ENCODE measurements at places on chromosomes 3 and 15.

DNA sequence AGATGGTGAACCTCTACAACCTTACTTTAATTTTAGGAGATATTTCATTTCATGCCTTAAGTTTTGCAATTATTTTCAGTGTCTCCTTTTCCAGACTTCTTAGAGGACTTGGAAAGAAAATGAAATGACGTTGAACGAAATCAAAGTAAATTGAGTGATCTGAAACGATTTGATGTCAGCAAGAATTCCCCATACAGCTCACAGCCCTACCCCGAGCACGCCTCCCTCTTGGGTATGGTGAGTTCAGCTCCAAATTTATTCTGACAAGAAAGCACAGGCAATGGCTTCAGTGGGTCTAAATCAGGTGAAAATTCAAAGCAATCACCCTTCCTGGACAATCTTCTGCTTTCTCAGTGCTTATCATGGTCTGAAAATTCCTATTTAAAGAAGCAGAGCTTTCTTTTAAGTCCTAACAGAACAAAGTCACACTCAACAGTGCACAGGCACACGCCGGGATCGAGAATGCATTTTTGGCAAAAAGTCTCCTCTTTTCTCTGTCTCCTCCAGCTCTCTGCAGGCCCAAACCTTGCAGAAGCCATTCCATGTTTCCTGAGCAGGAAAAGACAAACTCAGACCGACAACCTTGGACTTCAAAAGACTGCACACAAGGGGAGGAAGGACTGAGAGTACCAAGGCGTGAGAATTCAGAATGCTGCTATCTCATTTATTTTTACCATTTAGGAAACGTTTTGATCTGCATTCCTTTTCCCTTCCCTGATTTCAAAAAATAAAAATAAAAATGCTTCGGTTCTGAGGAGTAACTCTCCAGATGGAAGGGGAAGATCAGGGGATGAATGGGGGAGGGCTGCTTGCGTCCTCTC lies 72.0 kb downstream of the CCNL1 start:
- no peak for DNase-seq

- DNase-seq = no peak
Measured at GRCh38 chr3:33105341-33105948, 8.4 kb upstream of the CRTAP start.

DNA sequence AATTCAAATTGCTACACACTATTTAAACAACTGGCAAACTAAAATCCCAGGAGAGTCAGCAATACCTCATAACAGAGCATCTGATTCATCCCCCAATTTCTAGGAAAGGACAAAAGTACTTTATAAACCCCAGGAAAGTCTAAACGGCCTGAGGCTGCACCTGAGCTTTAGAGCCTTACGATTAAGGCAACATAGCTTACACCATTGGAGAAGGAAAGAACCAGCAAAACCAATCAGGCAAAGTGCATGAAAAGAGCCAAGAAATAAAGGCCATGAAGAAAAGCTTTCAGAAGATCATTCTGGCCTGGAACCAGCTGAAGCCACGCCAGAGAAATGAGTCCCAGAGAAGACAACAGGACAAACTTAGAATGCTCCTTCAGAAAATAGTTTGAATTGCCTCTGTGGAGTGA lies 48.1 kb downstream of the PTPN9 start:
- DNase-seq = no peak

DNA sequence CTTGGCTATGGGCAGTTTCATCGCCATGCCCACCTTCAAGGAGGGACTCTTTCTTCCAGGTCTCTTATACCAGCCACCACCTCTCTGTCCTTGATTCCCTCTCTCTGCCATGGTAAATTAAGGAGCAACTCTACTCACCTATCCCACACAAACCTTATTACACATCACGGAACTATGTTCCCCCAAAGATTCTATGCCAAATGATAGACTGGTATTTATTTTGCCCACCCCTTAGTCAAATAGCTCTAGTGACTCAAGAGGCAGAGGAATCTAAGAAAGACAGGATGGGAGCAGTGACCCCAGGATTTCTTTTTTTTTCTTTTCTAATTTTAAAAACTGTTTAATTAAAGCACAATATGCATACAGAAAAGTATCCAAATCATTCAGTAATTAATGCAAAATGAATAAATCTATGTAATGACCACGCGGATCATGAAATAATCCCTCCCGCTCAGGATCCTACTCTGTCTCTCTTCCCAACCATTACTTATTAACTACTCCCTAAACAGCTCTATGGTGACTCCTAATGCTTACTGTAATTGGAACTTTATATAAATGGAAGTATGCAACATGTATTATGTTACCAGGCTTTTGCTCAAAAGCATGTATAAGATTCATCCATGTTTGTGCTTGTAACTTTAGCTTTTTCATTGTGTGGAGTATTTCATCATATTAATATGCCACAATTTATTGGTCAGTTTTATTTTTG lies 410.8 kb upstream of the RASGRP1 start:
- no peak for DNase-seq

DNA sequence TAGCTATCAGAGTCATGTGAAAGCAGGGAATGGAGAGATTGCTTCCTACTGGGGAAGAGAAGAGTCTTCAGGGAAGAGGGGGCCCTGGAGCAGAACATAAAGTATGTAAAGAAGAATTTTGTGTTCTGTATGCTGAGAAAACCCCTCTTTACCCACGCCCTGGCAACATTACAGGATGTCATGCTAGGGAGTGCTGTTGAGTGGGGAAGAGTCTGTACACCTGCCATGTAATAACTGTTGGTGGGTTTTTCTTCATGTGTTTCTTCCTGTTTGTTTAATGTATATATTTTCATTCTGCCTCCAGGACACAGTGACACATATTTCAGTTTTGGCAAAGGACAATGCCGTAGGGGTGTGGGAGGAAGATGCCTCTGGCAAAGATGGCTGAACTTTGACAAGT lies 122.8 kb upstream of the LPP start:
- no peak for DNase-seq

GRCh38 chr15:92596623-92597022 lies 59.0 kb downstream of the FAM174B start:
- DNase-seq = no peak

- no peak for DNase-seq
Measured at GRCh38 chr3:129775870-129776269, 117.6 kb downstream of the TMCC1 start.

DNA sequence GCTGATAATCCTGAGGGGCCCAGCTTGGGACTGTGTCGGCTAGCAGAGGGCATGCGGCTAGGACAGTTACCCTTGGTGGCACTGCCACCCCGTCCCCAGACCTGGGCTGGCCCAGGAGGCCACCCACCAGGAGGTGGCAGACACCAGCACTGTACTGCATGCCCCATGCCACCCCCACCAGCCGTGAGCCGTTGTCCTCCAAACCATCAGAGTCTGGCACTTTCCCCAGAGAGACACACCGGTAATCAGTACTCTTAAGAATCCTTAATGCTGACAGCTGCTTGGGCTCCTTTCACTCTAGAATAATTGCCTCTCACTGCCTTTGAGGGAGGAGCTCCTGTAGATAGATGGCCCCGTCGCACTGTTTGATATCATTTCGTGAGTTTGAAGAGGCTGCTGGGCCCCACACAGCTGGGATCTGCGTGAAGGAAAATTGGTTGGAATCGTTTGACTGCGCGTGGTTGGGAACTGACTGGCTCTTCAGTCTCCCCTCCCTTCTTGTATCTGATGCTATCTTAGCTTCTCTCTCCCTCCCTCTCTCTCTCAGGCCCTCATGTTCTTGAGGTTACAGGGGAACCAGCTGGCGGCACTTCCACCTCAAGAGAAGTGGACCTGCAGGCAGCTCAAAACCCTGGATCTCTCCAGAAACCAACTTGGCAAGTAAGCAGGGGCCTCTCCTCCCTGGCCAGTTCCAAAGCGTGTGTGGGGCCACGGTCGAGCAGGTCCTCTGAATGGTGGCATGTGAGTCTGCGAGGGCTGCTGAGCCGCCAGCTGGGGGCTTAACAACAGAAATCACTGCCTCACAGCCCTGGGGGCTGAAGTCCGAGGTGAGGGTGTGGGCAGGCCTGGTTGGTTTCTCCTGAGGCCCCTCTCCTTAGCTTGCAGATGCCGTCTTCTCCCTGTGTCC lies 94.9 kb downstream of the LRRK1 start:
- no peak for DNase-seq

DNA sequence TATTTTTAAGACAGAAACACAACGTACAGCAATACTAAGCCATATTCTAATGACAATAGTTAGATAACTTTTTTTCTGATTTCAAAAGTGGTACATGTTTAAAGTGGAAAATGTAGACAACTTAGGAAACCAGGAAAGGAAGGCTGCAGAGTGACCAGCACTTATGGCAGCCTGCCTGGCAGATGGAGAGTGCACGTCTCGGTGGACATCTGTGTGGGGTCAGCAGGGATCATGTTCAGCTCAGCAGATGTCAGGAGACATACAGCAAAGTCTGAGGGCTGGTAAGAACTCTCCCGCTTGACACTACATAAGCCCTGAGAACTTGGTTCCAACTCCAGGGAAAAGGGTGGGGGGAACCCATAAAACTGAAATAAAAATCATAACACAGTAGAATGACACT lies 128.6 kb upstream of the ADPGK start:
- no peak for DNase-seq

GRCh38 chr15:100277087-100277855 lies 64.5 kb downstream of the ADAMTS17 start:
- peak; percentile 3 for DNase-seq

GRCh38 chr3:127568586-127568985 lies 21.9 kb downstream of the TPRA1 start:
- DNase-seq = no peak

- no peak for DNase-seq
Measured at GRCh38 chr3:163533381-163533780, 1544.9 kb downstream of the SI start.

DNA sequence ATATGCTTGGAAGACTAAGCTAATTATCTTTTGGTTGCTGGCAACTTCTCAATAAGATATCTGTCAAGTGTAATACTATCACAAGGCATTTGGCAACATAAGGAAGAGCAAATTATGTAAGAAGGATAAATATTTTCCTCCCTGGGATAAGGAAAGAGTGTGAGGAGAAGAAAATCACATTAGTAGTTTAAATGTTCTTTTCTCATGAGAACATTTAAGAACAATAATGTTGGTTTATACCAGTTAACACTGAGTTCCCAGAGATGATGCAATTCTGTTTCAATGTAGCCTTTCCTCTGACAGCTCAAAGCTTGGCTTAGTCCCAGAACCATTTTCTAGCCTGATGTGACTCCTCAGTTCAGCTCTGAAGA lies 66.1 kb upstream of the NPHP3 start:
- DNase-seq = no peak

GRCh38 chr15:74857082-74857655 lies 14.2 kb upstream of the ULK3 start:
- no peak for DNase-seq

GRCh38 chr3:52036829-52037228 lies 19.5 kb downstream of the DUSP7 start:
- no peak for DNase-seq

DNA sequence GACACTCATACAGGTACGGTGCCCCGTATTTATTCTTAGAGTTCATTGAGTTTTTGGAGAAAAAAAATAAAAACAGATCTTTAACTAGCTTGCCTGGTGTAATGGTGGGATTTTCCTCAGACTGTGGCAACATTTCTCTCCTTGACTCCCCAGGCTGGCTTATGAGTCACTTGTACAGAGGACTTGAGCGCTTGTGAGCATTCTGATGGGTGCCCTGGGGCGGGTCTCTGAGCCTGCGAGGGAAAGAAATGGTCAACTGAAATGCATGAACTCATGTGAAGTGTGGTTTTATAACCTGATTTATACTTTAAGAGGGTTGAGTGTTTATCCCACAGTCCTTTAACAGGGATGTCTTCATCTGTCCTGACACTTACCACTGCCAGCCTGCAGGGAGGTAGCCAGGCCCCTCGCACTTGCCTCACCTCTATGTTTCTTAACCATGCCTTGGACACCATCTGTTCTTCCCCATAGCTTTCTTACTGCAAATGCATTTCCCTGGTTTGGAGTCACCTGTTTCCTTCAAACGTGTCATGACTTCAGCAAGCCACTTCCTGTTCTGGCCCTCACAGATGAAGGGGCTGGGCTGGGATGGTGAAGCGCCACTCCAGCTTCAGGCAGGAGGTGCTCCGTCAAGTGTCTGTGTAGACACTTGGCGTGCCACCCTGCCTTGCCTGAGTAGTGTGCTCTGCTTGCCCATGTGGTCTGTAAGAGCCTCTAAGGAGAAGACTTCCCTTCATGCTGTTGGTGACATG lies 118.7 kb downstream of the PDE8A start:
- DNase-seq = no peak

GRCh38 chr3:126568776-126569342 lies 10.1 kb upstream of the C3orf22 start:
- no peak for DNase-seq

DNA sequence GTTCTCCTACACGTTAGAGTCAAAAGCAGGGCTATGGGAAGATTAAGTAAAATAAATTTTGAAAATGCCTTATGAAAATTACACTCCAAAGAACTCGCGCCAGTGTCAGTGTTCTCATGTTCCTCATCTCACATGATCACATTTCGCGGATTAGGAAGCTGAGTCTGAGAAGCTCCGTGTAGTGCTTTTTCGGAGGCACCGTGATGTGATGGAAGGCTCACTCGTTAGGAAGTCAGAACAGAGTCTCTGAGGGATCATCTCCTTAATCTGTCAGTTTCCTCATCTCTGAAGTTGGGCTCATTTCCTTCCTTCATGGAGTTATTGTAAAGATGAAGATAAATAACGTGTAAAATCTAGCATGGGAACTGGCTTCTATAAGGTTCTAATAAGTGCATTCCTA lies 3.2 kb downstream of the ADIPOQ start:
- DNase-seq = no peak

GRCh38 chr3:35971686-35972085 lies 332.4 kb downstream of the ARPP21 start:
- DNase-seq = no peak

- no peak for DNase-seq
Measured at GRCh38 chr3:187770224-187770623, 25.0 kb upstream of the BCL6 start.

DNA sequence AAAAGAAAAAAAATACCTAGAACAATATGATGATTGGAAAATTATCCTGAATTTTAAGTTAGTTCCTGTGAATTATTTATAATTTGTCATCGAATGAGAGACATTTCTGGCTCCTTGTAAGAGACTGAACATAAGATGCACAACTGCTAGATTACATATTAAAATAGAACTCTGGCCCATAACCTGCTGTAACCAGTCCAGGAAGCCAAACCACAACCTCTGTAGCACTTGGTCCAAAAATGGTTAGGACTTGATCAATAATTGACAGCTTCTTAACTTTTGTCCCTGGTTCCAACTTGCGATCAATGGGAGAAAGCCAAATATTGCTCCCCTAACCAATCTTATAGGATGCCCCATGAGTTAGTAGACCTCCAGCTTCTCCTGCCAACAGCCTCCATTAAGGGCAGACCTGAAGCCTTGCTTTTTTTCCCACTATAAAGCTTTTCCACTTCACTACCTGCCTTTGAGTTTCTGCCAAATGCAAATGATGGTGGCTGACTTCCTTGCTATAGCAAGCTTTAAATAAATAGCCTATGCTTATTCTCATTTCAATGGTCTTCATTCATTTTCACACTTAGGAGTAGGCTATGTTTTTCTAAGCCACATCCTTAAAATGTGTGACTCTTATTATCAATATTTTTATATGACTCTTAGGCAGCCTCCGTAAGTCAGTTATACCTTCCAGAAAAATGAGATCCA lies 224.0 kb upstream of the ARHGEF26 start:
- no peak for DNase-seq

GRCh38 chr3:31448882-31449243 lies 83.9 kb upstream of the STT3B start:
- no peak for DNase-seq

GRCh38 chr3:78873641-78874040 lies 894.2 kb downstream of the ROBO1 start:
- no peak for DNase-seq

Measured in HEK293T (cell line).